ENCODE measurements at places on chromosomes 6 and 20. TPM values are rescaled to one million over a fixed set of nuclear protein-coding genes. Genes with fewer than 3 reads are reported as not detected.

PCNA gene
- 137 TPM for total RNA-seq

MRPS18A gene
- 35.7 TPM for total RNA-seq

MAS1 gene
- not detected for total RNA-seq

PRSS35 gene
- total RNA-seq, result 0.11 TPM

SLPI gene
- total RNA-seq, result not detected

NHLRC1 gene
- 3.9 TPM for total RNA-seq

PRKN gene
- 0.22 TPM for total RNA-seq

STX7 gene
- 55.7 TPM for total RNA-seq
